ENCODE measurements at places on chromosomes 3 and 15. TPM values are rescaled to one million over a fixed set of nuclear protein-coding genes. Genes with fewer than 3 reads are reported as not detected.

GRCh38 chr3:12886106-12886679 is 44.8 kb upstream of the RPL32 start:
- peak overlapping the region; percentile 43 for H3K27ac ChIP-seq
- no peak overlapping the region for H3K4me3 ChIP-seq
- no peak for DNase-seq
- H3K36me3 ChIP-seq: no peaks in the 10 kb centered on the region
- peaks cover 31% of the 10 kb centered on the region for H3K27me3 ChIP-seq

- DNase-seq: no peak
- H3K27me3 ChIP-seq: no peaks in the 10 kb centered on the region
- H3K4me3 ChIP-seq: no peak overlapping the region
- H3K4me1 ChIP-seq: peaks cover 10% of the 10 kb centered on the region
- H3K36me3 ChIP-seq: peaks cover 2% of the 10 kb centered on the region
Observed at GRCh38 chr3:55243678-55244077, 243.4 kb downstream of the WNT5A start.

DNA sequence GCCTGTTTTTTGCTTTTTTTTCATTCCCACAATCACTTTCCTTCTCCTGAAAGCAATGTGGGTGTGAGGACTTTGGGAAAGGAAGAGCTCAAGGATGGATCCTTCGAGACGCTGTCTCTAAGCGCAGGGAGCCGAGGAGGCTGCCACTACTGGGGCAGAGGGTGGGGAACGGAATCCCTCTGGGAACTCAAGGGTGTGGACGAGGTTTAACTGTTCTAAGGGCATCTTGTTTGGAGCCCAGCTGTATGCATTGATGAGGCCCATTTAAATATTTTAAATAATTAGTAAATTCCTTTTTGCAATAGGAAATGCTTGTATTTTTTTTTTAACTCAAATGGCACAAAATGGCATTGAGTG is 124.4 kb upstream of the MEF2A start:
- H3K4me1 ChIP-seq: peaks cover 12% of the 10 kb centered on the region
- no peak overlapping the region for H3K4me3 ChIP-seq
- DNase-seq: no peak
- no peaks in the 10 kb centered on the region for H3K36me3 ChIP-seq
- H3K27me3 ChIP-seq: no peaks in the 10 kb centered on the region

GRCh38 chr3:78757731-78758130 is 1010.1 kb downstream of the ROBO1 start:
- H3K27me3 ChIP-seq: no peaks in the 10 kb centered on the region
- DNase-seq: no peak
- no peak overlapping the region for H3K4me3 ChIP-seq
- H3K4me1 ChIP-seq: peaks cover 24% of the 10 kb centered on the region
- H3K27ac ChIP-seq: no peak overlapping the region

Gene CFAP91
- total RNA-seq: 7.0 TPM

Gene PLSCR4
- 1.1 TPM for total RNA-seq

Data from neural crest cell (in vitro differentiated cells).